CD4-positive, alpha-beta T cell treated with Interleukin-17A for 4 hours (primary cell): ENCODE measurements at places on chromosomes 5 and 9.

DNA sequence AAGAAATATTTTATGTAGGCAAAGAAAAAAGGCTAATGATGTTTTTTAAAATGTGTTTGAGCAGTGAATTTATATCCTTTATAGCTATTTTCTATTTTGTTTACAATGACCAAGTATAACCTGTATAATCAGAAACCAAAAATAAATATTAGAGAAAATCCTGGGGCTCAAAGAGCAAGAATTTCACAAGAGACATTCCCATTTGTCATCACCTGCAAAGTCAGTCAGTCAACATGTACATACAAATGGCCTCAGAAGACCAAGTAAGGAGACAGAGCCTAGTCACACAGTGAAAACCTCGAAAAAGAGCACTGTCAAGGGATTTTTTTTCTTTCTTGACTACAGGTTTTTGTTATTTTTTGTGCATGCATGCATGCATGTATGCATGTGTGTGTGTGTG lies 231.4 kb downstream of the GLIS3 start:
- no peak for DNase-seq

DNA sequence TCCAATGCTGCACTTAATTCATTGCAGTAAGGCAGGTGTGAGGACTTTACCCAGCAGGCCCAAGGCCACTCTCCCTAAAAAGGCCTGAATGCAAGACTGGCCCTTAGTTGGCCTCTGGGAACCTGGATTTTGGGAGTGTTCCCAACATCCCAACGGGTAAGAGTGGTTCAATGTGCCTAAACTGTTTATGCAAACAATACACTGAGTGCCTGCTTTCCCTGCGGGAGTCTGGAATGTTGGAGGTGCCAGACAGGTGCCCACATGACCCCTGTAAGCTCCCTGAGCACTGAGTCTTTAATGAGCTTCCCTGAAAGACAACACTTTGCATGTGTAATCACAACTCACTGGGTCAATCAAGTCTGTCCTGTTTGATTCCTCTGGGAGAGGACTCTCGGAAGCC lies 37.4 kb downstream of the NSUN2 start:
- DNase-seq, result no peak

DNA sequence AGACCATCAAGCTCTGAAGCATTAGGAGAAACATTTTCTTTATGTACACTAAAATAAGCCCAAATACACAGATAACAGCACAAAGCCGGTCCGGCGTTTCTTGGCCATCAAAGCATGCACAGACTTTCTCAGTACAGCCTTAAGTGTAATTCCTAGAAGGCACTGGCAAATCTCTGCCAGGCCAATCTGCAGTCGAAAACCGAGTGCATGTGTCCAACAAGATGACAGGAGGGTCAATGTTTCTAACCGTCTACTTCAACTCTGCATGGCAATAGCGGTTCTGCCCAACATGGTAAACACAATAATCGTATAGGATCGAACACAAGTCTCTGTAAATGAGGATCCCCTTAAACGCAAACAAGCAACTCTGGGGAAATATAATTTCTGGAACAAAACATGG lies 1.1 kb downstream of the ARL15 start:
- DNase-seq, result peak; percentile 4

- peak; percentile 43 for DNase-seq
These were observed 618 bp downstream of the TNPO1 start for GRCh38 chr5:72817076-72817481.

DNA sequence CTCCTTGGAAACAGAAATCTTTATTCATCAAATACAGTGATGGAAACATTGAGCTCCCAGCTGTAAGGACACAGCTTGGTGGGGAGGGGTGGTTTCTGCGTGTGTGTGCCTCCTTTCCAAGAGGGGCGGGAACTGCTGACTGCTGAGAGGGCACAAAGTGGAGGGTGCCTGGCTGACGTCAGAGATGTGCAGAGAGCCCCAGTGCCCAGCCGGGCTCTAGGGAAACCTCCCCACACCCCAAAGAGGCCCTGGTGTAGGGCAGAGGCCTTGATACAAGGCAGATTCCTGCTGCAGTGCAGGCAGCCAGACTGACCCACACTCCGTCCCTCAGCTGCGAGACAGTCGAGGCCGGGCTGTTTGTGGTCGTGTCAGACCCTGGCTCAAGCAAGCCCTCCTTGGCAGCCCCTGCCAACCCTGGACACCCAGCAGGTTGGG lies 191.0 kb downstream of the CACNA1B start:
- no peak for DNase-seq

- DNase-seq, result no peak
These were observed 3.4 kb downstream of the MATR3 start for GRCh38 chr5:139296862-139297326.

GRCh38 chr5:75668977-75669689 lies 48.1 kb downstream of the POC5 start:
- DNase-seq, result peak; percentile 56

- DNase-seq, result no peak
These were observed 537.8 kb upstream of the PTGER4 start for GRCh38 chr5:40141896-40142295.

DNA sequence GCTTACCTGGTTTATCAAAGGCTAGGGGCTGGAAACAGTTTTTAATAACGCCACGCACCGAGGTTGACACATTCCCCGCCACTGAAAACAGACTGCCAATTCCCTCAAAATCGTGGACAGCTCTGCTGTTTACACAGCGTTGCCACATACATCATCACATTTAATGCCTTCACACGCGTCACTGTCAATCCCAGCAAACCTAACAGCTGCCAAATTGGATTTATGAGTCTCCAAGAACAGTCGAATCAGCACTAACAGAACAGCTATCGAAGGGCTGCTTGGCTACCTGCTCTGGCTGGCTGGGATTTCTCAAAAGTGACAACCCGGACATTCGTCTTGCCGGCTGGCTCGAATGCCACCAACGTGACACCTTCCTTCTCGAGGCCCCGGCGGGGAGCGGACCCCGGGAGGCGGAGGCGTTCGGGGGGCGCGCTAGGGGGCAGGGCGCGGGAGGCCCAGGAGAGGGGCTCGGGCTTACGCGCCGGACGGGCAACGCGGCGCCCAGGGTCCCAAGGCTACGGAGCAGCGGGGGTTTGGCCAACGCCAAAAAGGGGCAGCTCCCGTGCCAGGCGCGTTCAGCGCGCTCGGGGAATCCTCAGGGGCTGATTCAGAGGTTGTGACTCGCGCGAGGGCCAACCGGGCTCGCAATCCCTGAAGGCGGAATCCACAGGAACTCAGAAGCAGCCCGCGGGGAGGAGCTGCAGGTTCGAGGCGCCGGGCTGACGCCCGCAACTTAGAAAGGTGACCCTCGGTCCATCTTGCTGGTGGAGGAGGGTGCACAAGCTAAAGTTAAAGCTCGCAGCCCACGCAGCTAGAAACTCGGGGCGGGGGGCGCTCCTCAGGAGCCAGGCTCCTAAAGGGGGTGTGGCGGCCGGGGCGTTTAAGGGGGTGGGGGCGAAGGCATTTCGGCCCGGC lies 1.2 kb downstream of the CDC14B start:
- peak; percentile 16 for DNase-seq

- DNase-seq, result no peak
These were observed 18.0 kb downstream of the IL5 start for GRCh38 chr5:132525299-132525724.

DNA sequence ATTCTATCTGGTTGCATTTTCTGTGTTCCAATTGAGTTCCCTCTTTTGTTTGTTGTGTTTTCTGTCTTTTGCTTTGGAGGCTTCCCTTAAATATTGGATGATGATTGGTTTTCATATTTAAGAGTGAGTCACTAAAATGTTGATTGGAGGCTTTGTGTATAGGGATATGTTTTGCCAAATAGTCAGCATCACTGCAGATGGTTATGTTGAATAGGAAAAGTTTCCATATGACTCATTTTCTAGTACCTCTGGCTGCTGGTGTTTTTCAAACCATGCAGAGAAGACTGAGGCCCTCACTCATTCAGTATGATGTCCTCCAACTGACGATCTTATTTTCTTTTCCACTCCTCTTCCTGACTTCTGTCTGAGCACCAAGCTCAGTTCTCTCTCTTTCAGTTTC lies 1290.0 kb downstream of the EFNA5 start:
- no peak for DNase-seq

DNA sequence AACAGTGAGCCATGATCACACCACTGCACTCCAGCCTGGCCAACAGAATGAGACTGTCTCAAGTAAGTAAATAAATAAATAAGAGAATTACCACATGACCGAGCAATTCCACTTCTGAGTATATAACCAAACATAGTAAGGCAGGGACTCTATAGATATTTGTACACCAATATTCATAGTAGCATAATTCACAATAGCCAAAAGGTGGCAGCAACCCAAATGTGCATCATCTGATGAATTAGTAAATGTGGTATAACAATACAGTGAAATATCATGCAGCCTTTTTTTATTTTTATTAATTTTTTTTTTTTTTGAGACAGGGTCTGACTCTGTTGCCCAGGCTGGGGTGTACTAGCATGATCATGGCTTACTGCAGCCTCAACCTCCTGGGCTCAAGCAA lies 33.1 kb downstream of the ALDH7A1 start:
- no peak for DNase-seq

- peak; percentile 93 for DNase-seq
These were observed at the start of gene TERT for GRCh38 chr5:1294835-1295649. TERT (minus strand) TSS chr5:1295068; CDS start chr5:1294989, 79 bp downstream.

GRCh38 chr5:14996997-14997396 lies 125.4 kb upstream of the ANKH start:
- DNase-seq, result no peak

GRCh38 chr5:61575103-61575502 lies 243.0 kb downstream of the ZSWIM6 start:
- DNase-seq, result no peak

- DNase-seq, result no peak
These were observed 181.5 kb upstream of the TYRP1 start for GRCh38 chr9:12511726-12512125.

DNA sequence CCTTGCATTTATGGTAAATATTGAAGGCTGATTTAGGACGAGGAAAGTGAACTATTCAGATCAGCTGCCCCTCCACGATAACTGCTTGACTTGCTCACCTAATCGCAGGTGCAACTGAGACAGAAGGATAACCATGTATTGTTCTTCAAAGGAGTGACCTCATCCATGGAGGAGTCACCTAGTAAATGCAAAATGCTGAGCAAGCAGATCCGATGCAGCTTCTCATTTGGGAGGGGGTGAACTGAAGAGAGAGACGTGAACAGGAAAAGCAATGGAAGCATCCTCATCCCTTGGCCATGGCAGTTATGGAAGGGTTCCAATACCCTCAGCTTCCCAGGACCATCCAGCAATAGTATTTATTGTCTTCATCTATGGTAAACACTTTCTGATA lies 47.5 kb downstream of the RASGRF2 start:
- peak; percentile 46 for DNase-seq

GRCh38 chr5:42715785-42716184 lies 40.8 kb upstream of the CCDC152 start:
- DNase-seq, result no peak

- no peak for DNase-seq
These were observed 46.6 kb downstream of the MAP3K1 start for GRCh38 chr5:56861893-56862485.

DNA sequence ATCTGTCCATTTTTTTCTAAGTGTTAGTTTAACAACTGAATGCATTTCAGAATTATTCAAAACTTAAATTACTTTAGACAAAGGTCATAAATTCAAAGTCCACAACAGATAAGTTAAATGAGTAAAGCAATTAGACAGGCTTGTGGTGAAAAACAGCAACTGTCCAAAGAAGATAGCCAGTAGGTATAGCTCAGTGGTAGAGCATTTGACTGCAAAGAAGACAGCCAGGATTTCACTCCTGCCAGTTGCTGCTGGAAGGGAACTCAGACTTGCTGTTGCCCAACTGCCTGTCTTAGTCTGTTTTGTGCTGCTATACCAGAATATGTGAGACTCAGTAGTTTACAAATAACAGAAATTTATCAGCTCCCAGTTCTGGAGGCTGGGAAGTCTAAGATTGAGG lies 10.0 kb downstream of the FANCC start:
- no peak for DNase-seq

DNA sequence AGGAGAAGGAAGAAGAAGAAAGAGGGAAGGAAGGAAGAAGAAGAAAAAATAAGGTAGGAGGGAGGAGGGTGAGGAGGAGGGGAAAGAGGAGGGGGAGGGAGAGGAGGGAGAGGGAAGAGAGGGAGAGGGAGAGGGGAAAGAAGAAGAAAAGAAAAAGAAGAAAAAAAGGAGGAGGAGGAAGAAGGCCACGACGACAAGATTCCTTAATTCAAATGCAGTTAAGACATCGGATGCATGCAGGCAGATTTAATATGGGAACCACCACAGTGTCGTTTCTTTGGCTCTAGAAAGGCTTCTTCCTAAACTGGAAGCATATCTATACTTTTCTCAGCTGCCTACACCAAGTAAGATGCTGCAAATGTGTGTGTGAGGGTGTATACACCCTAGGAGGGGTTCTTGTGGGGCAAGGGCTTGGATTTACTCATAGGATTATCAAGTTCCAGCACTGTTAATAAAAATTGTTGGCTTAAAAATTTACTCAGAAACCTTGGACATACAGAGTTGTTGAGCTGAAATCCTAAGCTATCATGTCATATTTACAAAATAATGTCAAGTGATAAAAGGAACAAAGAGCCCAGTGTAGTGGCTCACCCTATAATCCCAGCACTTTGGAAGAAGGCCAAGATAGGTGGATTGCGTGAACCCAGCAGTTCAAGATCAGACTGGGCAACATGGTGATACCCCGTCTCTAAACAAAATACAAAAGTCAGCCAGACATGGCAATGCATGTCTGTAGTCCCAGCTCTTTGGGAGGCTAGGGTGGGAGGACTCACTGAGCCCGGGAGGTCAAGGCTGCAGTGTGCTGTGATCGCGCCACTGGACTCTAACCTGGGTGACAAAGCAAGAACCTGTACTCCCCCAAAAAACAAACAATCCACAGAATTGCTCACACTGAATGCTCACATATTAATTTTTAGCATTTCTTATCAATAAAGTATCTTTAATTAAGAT lies 108.5 kb downstream of the UBAP2 start:
- no peak for DNase-seq

DNA sequence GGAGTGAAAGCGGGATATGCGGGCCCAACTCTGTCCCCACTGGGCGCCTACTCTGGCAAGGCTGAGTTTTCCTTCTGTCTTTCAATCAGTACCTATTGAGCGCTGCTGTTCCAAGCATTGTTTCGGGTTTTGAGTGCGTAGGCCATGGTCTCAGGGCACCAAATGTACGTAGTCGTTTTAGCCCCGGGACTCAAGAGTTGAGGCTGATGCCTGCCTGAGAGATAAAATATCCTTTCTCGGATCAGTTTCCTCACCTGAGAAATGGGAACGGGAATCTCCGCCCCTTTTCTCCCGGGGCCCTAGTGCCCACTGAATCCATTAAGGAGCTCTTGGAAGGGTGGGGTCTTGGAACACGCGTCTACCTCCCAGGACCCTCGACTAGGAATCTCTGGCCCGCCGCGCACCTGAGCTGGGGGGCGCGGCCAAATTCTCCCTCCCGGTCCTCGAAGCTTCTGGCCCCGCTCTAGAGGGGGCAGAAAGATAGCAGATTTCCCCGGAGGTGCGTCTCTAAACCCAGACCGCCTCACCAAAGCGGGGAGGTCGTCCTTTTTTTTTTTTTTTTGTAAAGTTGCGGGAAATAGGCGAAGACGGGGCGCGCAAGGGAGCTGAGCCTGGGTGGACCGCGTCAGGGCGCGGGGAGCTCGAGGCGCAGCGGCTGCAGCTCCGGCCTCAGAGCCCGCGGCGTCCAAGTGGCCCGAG lies 494 bp upstream of the CXXC5 start:
- no peak for DNase-seq

- no peak for DNase-seq
These were observed 14.1 kb downstream of the MAN2A1 start for GRCh38 chr5:109703829-109704228.
